CD4-positive, alpha-beta T cell treated with Interleukin-2 at 100 ng/mL for 4 hours (primary cell): ENCODE measurements at places on chromosomes 7 and 10.

DNA sequence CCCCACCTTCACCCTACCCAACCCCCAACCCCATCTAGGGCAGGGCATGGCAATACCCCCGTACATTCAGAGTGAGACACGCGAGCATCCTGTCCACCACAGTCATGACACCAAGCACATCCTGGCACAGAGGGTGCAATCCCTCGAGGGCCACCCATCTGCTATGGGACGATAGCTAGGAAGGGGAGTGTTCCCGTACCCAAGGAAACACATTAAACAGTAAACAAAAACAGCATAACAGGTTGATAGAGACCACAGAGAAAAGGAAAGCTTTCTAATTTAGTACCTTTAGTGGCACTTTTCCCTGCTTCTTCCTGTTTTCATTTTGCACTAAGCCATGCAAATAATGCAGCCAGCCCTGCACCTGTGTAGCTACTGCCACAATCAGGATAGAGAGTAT is 2.3 kb upstream of the SMKR1 start:
- no peak for DNase-seq

DNA sequence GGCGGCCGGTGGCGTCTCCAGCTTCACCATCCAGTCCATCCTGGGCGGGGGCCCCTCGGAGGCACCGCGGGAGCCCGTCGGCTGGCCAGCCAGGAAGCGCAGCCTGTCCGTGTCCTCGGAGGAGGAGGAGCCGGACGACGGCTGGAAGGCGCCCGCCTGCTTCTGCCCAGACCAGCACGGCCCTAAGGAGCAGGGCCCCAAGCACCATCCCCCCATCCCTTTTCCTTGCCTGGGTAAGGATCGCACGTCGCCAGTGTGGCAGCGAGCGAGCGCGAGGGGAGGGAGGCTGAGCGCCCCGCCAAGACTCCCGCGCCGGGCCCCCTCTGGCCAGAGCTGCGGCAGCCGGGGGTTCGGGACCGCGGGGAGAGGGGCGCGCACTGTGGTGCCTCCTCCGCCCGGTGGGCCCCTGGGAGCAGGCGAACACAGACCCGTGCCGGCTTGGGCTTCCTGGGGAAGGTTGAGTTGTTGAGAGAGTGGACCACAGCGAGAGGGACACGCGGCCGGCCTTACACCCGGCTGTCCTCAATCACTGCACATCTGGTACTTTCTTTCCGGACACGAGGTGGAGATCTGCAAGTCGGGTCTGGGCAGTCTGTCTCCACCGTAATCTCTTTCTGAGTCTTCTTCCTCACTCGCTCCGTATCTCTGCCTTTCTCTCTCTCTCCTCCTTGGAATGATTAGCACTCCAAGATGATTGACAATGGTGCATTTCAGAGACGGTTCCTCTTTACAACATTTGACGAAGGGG is 652 bp downstream of the HMX2 start:
- DNase-seq: no peak

DNA sequence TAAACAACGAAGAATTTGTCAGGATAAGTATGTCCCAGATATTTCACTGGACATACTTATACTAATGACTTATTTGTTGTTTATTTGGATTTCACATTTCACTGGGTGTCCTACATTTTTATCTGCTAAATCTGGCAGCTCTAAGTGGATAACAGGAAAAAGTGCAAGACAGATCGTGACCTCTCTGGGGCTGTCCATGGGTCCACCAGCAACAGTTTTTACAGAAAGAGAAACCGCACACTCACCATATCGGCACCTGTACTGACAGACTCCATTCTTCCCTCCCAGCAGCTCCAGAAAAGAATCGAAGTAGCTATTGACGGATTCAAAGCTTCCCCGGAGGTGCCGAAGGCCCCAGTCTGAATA is 393 bp downstream of the PLA2G12B start:
- no peak for DNase-seq

- DNase-seq: no peak
Observed at GRCh38 chr7:155371884-155372781, 74.5 kb downstream of the INSIG1 start.

- DNase-seq: no peak
Observed at GRCh38 chr10:93879273-93879672, 14.5 kb upstream of the SLC35G1 start.

DNA sequence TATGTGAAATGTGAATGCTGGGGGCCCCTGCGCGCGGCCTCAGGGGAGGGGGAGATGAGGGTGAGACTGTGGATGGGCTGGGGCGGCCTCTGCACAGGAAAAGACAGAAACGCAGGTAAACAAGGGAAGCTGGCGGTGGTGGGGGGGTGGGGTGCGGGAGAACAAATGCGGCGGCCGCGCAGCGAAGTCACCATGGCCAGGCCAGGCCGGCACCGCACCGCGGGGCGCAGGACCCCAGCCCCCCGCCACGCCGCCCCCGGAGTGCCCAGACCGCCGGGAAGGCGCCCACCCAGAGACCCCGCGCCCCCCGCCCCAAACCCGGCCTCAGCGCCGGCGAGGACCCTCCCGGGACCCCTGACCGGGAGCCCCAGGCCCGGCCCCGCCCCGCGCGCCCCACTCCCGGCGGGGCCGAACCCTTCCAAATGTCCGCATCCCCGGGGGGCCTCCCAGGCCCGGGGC is 14.5 kb upstream of the DNAAF5 start:
- DNase-seq: no peak

- no peak for DNase-seq
Observed at GRCh38 chr10:70775679-70776454, 9.3 kb downstream of the TBATA start.

GRCh38 chr7:106031300-106032035 is 68.4 kb downstream of the CDHR3 start:
- no peak for DNase-seq

GRCh38 chr7:71308096-71308495 is 176.2 kb downstream of the GALNT17 start:
- DNase-seq: no peak

DNA sequence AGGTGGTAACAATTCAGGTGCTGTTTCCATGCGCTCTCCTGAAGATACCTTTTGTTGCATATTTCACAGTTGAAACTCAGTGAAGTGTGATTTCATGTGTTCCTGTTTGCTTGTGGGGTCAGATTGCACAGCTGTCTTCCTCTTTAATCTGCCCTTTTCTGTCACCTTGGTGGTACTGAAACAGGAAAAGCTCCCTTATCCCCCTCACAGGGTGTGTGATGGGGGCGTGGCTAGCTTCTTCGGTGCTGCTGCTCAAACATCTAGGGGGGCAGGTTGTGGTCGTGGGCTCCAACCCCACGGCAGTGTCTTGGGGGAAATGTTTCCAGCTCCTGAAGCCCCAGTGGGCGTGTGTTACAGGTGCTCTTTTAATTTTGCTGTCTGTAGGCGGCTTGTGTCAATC is 107.4 kb upstream of the KLF14 start:
- DNase-seq: no peak

DNA sequence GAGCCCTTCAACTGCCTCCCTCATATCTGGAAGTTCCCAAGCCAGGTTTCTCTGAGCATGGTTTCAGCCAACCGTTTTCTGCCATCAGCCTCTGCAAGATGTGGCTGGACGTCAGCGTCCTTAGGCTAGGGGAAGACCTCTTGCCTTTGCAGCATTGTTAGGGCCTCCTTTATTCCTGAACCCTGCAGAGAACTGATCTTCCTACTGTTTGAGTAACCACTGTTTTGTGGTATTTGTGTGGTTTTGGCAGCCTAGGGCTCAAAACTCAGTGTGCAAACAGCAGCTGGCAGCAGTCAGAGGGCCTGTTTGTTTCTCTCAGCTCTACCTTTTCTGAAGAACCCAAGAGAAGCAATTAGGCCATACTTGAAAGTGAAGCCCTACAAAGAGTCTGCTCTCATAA is 83.4 kb upstream of the SEMA3E start:
- no peak for DNase-seq

DNA sequence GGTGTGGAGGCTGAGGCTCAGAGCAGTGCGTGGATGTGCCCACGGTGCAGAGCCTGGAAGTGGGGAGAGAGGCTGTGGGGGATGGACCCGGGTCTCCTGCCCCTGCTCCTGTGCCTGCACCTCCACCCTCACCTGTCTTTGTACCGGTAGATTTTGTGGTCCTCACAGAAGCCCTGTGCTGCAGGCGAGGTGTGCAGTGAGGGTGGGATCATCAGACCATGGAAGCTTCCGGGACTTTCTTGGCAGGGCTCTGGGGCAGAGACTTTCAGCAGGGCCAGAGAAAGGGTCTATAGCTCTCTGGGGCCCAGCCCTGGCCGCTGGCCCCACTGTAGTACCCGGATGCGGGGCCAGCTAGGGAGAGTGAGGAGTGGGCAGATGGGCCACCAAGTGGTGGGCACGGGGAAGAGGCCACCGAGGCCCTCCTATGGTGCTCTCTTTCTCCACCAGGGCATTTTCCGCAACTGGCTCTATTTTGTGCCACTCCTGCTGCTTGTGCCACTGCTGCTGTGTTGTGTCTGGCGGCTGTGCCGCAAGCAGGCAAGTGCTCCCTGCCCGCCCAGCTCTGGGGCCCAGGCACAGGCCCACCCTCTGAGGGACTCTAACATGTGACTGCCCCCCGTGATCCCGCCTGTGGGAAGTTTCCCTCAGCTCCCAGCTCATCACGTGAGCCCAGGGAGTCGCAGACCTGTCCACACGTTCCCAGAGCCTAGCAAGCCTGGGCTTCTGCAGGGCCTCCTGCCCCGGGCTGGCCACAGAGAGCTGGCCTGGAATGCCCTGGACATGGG is 22.1 kb downstream of the ANTXRL start:
- no peak for DNase-seq

- no peak for DNase-seq
Observed at GRCh38 chr7:2441430-2442058, 34.7 kb downstream of the GRIFIN start.

DNA sequence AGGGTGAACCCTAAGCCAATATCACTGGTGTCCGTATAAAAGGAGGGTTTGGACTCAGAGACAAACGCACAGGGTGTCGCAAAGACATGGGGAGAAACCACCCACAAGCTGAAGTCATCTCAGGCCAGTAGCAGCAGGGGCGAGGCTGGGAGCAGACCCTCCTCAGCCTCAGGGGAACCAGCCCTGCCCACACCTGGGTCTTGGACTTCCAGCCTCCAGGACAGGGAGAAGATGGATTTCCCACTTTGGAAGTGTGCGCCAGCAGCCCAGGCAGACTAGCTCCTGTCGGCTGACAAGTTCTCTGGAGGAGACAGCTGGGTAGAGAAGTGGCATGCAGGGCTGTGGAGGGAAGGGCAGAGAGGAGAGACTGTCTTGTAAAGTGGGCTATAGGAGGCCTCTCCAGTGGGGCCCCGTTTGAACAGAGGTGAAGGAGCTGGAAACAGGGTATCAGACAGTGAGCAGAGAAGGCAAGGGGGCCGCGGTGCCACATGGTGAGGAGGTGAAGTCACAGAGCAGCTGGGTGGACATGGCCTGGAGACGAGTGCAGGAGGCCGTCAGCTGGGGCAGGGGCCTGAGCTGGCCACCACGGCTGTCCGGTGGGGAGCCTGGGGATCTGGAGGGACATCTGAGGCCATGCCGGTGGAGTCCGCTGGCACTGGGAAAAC is 475.6 kb downstream of the PTPRN2 start:
- no peak for DNase-seq

GRCh38 chr10:69742928-69743602 is 58.6 kb upstream of the COL13A1 start:
- no peak for DNase-seq

GRCh38 chr7:7098280-7098818 is 84.0 kb upstream of the C1GALT1 start:
- no peak for DNase-seq

DNA sequence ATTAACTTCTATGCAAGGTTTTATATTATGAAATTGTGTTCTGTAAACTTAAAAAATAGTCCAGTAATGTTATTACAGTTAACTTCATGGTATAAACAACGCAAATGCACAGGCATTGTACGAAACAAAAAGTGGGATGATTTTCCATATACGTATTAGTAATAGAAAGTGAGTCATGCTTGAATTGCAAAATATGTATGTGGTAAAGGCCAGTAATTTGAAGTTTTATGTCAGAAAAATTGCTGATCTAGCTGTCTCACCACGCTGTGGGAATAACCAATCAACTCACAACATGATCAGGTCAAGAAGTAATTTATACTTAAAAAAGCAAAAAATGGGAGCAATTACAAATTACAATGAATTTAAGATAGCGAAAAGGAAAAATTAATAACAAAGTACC is 37.0 kb upstream of the GLI3 start:
- DNase-seq: no peak

- no peak for DNase-seq
Observed at GRCh38 chr10:119007211-119007574, 22.3 kb upstream of the NANOS1 start.

DNA sequence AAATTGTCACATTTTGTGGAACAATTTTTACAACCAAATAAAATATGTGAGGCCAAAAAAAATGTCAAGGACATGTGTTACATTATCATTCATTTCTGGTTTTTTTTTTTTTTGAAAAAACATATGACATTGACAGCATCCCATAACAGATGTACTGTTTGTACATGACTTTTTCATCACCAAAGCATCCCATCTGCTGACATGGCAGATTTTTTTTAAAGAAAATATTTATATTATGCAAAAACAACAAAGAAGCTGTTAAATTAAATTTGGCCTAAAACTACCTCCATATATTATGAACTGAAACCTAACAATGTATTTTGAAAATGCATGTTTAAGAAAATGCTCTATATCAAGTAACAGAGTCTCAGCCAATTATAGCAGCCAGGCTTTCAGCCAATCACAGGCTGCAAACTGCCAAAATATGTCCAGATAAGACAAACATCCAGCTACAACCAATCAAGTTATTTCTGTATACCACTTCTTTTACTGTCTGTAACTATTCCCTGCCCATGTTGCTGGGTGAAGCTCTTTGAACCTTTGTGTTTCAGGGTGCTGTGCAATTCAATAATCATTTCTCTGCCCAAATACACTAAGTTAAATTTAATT is 1111.8 kb downstream of the GRM8 start:
- no peak for DNase-seq
